ENCODE measurements at places on chromosomes 11 and 22.
A peak's percentile ranks its signal among the peaks of the same experiment; 100 is the strongest.

DNA sequence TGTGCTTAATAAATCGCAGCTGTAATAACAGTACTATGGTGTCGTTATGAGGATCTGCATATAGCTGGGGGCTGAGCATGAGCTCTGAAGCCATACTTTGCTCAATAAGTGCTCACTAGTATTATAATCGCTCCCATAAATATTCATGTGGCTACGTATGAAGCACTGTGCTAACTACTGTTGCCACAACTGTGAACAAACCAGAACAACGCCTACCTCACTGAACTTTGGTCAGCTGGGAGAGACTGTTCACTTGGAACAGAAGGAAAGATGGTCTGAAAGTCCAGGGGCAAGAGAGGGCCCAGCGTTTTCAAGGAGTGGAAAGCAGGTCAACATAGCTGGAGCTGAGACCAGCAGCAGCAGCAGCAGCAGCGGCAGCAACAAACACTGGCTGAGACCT lies 141.6 kb downstream of the EFCAB6 start:
- no peak for DNase-seq

GRCh38 chr11:1640076-1640946 lies 10.7 kb downstream of the KRTAP5-5 start:
- peak; percentile 64 for DNase-seq

DNA sequence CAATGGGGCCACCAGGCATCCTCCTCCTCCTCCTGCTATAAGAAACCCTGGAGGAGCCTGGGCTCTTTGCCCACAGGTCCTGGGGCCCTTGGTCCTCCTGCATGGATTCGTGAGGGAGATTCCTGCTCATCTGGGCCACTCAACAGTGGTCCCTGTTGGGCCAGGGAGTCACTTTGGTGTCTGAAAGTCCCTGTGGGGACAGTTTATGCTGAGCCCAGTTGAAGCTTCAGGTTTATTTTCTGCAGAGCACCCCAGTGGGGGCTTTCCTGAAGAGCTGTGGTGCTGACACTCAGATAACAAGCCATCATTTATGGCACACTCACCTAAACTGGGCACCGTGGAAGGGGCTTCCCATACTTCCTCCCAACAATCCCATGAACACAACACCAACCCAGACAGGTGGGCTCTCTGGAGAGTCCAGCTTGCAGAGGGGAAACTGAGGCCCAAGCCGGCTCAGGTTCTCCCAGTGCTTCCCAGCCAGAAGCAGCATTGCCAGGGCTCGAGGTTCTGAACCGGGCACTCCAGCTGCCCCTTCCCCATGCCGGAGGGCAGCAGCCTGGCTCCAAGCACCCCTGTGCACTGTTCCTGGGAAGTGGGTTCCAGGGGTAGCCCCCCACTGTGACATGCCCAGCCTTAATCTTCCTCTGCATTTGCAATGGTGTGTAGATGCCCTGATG lies 91.3 kb downstream of the MYEOV start:
- DNase-seq, result no peak

DNA sequence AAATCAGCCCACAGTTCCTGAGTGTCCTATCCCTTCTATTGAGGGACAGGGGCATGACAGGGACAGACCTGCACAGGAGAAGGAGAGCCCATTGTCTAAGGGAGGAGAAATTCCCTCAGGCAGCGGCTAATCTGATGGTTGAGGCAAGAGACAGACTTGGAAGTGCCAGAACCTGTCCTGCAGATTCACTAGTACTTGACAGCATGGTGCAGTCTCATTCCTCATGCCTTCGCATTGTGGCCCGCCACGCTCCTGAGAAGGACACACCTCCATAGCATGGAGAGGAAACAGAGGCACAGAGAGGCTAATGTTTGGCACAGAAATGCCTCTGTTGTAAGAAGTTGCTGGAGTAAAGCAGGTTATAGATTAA lies 3.2 kb downstream of the P2RY6 start:
- no peak for DNase-seq

GRCh38 chr11:128759597-128759996 lies 65.7 kb downstream of the FLI1 start:
- DNase-seq, result no peak

DNA sequence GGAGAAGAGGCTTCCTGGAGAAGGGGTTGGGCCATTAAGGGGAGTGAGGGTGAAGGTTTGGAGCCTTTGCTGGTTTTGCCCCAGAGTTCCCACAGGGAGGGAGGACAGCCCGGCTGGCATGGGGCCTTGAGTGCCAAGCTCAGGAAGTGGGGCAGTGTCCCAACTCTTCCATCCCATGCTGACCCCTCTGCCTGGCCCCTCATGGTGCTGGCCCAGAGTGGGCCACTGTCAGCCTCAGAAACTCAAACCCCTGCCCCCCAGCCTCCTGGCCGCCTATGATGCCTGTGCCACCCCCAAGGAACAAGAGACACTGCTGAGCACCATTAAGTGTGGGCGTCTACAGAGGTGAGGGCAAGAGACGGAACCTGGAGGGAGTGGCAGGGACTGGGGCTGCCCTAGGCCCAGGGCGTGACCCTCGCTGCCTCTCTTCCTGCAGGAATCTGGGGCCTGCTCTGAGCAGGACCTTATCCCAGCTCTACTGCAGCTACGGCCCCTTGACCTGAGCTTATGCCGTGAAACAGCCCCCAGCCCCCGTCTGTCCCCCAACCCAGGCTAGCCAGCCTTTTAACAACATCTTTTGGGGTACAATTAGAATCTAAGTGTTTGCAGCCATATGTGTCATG lies 5.4 kb downstream of the MUS81 start:
- DNase-seq, result no peak

DNA sequence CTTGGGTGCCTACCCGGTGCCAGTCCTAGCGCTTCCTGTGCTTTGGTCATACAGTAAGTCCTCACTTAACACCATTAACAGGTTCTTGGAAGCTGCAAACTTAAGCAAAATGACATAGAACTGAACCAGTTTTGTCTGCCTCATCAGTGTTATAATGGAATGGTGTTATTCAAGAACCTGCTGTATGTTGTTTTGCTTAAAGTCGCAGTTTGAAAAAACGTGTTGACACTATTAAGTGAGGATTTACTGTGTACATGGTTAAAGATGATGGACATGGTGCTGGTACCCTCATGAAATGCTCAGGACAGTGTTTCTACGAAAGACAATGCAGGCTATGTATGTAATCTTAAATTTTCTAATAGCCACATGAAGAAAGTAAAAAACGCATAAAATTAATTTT lies 41.3 kb downstream of the PPP6R3 start:
- DNase-seq, result no peak

GRCh38 chr11:27031754-27032153 lies 8.9 kb upstream of the BBOX1 start:
- DNase-seq, result no peak

- DNase-seq, result no peak
Measured at GRCh38 chr11:134228625-134229024, 4.2 kb downstream of the VPS26B start.

GRCh38 chr11:10694486-10695239 lies 1.1 kb upstream of the IRAG1 start:
- DNase-seq, result no peak

GRCh38 chr11:69087133-69087524 lies 38.4 kb downstream of the TPCN2 start:
- no peak for DNase-seq

- DNase-seq, result no peak
Measured at GRCh38 chr11:884578-885070, 26.0 kb downstream of the CHID1 start.

- no peak for DNase-seq
Measured at GRCh38 chr22:42966497-42966896, 48.5 kb downstream of the PACSIN2 start.

- DNase-seq, result no peak
Measured at GRCh38 chr11:75814363-75814676, 690 bp upstream of the UVRAG start.

DNA sequence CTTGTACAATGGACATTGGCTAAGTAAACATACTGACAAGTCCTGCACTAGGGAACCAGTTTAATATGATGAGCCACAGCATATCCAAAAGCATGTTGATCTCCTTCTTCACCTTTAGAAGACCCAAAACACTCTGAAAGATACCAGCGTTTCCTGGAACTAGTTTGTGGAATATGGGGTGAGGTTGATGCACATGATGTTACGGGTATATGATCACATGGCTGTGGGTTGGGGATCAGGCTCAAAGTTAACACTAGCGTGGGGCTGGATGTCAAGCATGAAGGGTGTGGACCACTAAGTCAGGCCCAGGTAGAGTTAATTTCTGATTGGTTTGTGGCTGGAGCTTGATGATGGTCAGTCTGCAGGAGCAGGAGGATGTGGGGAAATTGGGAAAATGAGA lies 9.0 kb downstream of the IGLL5 start:
- DNase-seq, result no peak

DNA sequence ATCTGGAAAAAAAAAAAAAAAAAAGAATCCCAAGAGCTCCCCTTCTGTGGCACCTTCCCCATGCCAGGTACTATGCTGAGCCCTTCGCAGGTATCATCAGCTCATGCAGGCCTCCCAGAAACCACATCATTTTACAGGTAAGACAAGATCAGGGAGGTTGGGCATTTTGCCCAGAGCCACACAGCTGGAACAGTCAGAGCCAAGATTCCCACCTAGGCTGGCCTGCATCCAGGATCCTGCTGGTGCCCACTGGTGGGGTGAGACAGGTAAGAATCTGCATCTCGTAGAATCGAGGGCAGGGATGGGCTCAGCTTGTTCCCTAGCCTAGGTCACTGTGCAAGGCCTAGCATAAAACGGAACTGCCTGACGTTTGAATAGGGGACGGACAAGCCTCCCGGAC lies 15.7 kb upstream of the MEN1 start:
- no peak for DNase-seq
